ENCODE measurements at places on chromosomes 7 and 10. TPM values are rescaled to one million over a fixed set of nuclear protein-coding genes. Genes with fewer than 3 reads are reported as not detected.

- H3K27ac ChIP-seq, result no peak overlapping the region
- H3K27me3 ChIP-seq, result no peaks in the 10 kb centered on the region
- H3K4me1 ChIP-seq, result peaks cover 12% of the 10 kb centered on the region
- H3K36me3 ChIP-seq, result peaks cover 87% of the 10 kb centered on the region
These were observed 28.0 kb downstream of the SIRT1 start for GRCh38 chr10:67912331-67912946.

DNA sequence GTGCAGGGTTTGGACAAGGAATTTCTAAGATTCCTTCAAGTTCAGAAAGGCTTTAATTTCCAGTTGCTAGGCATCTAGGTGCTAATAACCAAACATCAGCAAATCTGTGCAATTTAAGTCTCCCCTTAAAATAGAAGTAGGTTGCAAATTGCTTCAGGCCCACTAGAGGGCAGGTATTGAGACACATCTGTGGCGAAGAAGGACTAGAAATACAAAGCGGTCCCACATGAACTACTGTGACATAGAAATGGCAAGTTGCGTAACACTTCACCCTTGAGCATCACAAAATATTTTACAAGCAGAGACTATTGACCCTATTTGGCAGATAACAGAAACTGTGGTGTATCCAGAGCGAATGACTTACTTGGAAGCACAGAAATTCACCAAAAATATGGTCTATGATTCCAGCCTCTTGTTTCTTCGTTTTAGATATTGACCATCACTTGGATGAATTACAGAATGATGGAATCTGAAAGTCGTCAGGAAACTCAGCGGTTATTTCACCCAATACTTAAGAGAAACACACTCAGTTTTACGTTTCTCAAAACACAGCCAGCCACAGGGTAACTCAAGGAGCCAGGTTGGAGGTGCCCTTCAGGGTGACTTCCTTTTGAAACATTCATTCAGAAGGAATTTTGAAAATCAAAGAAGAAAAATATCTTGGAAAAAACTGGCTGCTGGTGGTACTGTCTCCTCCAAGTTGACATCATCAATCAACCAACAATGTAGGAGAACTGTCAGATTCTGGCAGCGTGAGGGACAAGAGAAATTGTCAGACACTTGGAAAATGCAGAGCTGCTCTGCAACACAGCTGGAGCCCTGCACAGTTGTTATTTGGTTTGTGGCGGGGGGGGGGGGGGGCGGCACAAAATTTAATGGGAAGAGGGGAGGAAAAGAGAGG lies 256.3 kb upstream of the MINDY3 start:
- DNase-seq, result peak; percentile 60
- H3K36me3 ChIP-seq, result no peaks in the 10 kb centered on the region
- H3K4me1 ChIP-seq, result no peaks in the 10 kb centered on the region

GRCh38 chr10:2955064-2955463 lies 112.3 kb upstream of the PFKP start:
- H3K4me3 ChIP-seq, result no peak overlapping the region

- H3K4me1 ChIP-seq, result no peaks in the 10 kb centered on the region
- no peak for DNase-seq
- H3K27me3 ChIP-seq, result peaks cover 36% of the 10 kb centered on the region
These were observed 533.0 kb upstream of the GALNT17 start for GRCh38 chr7:70598976-70599375.

DNA sequence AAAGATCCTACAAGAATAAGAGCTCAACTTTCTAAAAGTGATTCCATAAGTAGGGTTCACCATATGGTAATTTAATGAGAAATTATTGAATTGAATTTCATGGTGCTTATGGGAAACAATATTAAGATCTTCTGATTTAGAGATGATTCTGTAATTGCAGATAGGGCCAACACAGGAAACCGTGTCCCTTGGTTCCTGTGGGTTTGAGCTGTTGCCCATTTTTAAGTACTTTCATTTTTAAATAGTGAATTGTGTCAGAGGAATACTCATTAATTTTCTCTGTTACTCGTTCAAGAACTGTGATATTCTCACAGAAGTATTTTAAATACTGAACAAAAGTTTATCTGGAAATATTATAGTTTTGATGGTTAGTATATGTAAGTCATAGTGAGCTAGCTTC lies 129.2 kb downstream of the SRI start:
- no peak overlapping the region for H3K27ac ChIP-seq
- DNase-seq, result no peak
- no peaks in the 10 kb centered on the region for H3K27me3 ChIP-seq
- peaks cover 26% of the 10 kb centered on the region for H3K4me1 ChIP-seq
- H3K36me3 ChIP-seq, result no peaks in the 10 kb centered on the region

GRCh38 chr7:4242706-4243105 lies 439.4 kb upstream of the FOXK1 start:
- no peak for DNase-seq
- H3K4me1 ChIP-seq, result no peaks in the 10 kb centered on the region
- no peaks in the 10 kb centered on the region for H3K27me3 ChIP-seq
- H3K27ac ChIP-seq, result no peak overlapping the region

GRCh38 chr10:129402459-129402858 lies 64.6 kb upstream of the MGMT start:
- no peaks in the 10 kb centered on the region for H3K27me3 ChIP-seq
- H3K27ac ChIP-seq, result no peak overlapping the region
- no peak for DNase-seq
- no peak overlapping the region for H3K4me3 ChIP-seq

DNA sequence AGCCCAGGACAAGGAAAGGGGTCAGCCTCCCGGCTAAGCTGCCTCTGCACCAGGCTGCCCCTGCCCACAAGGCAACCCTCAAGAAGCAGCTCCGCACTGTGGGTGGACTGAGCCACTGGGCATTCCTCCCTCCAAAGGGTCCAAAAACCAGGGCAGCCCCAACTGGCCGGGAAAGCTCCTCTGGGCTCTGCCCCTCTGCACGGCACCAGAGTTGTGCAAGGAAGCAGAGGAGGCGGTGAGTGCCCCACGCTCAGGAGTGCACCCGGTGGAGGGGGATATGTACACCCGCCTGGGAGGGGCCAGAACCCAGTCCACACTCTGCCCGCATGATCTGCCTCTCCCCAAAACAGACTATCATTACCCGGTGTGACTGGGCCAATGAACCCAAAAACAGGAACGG lies 43.8 kb downstream of the PTPRN2 start:
- H3K27ac ChIP-seq, result no peak overlapping the region
- H3K4me3 ChIP-seq, result no peak overlapping the region
- no peaks in the 10 kb centered on the region for H3K36me3 ChIP-seq
- no peaks in the 10 kb centered on the region for H3K27me3 ChIP-seq
- no peak for DNase-seq

- no peaks in the 10 kb centered on the region for H3K36me3 ChIP-seq
- no peak overlapping the region for H3K4me3 ChIP-seq
- DNase-seq, result no peak
- no peak overlapping the region for H3K27ac ChIP-seq
- no peaks in the 10 kb centered on the region for H3K27me3 ChIP-seq
These were observed 32.7 kb upstream of the SH2D4B start for GRCh38 chr10:80504897-80505465.

DNA sequence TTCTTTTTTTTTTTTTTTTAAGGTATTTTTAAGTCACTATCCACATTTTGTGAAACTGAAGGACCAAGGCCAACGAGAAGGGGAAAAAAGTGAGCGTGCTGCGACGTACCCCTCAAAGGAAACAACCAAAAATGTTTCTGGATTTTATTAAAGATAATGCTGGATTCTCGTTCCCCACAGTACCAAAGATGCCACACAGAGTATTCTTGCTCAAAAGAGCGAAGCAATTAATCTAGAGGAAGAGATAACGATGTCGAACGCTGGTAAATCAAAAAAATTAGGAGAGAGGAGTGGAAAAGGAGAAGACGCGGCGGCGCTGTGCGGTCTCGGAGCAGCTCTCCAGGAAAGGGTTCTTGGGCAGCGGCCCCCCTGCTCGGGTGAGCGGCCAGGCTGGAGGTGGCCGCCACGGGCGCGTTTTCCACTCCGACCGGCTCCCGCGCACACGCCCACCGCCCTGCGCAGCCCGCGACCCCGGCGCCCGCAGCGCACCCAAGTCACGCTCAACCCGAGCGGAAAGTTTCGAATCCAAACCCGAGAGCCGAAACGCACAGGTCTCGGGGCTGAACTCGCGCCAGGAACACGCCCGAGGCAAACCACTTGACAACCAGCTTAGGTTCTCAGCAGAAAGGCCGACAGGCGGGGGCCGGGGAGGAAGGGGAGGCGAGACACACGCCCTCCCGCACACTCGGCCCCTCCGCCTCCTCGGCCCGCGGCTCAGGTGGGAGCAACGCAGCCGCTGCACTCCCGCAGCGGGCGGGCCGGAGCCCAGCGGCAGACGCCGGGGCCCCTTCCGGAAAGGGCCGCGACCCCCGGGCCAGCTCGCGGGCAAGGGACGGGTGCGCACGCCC lies 989 bp downstream of the SRPK2 start:
- DNase-seq, result peak; percentile 74
- H3K27me3 ChIP-seq, result no peaks in the 10 kb centered on the region
- peaks cover 2% of the 10 kb centered on the region for H3K36me3 ChIP-seq

GRCh38 chr10:12357525-12358151 lies 8.3 kb downstream of the CAMK1D start:
- H3K36me3 ChIP-seq, result no peaks in the 10 kb centered on the region
- H3K27ac ChIP-seq, result no peak overlapping the region
- H3K4me3 ChIP-seq, result no peak overlapping the region
- DNase-seq, result no peak

- H3K4me3 ChIP-seq, result no peak overlapping the region
- no peak overlapping the region for H3K27ac ChIP-seq
- H3K36me3 ChIP-seq, result no peaks in the 10 kb centered on the region
- H3K27me3 ChIP-seq, result no peaks in the 10 kb centered on the region
- H3K4me1 ChIP-seq, result no peaks in the 10 kb centered on the region
These were observed 302.0 kb downstream of the ETV1 start for GRCh38 chr7:13687500-13687899.

- no peaks in the 10 kb centered on the region for H3K4me1 ChIP-seq
- no peak overlapping the region for H3K4me3 ChIP-seq
These were observed 257.6 kb upstream of the PHYHIPL start for GRCh38 chr10:58918887-58919286.

DNA sequence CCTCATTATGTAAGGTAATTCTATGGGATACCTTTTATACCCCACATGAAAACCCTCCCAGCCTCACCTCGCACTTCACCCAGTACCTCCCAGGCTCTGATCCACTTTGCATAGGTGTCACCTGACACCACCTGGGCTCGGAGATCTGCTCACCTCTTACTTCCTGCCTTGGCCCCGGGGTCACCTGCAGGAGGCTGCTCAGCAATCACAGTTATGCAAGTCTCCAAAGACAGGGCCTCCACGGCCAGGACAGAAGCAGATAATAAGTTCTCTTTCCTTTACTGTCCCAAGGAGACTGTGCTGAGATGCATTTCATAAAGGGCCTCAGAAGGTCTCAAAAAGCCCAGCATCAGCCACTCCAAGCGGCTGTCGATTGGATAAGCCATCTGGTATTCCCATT lies 112.4 kb upstream of the PPP2R2D start:
- H3K27ac ChIP-seq, result no peak overlapping the region
- no peaks in the 10 kb centered on the region for H3K36me3 ChIP-seq
- H3K4me1 ChIP-seq, result no peaks in the 10 kb centered on the region
- H3K27me3 ChIP-seq, result no peaks in the 10 kb centered on the region
- H3K4me3 ChIP-seq, result no peak overlapping the region

GRCh38 chr10:51023636-51024035 lies 50.7 kb upstream of the PRKG1 start:
- no peaks in the 10 kb centered on the region for H3K36me3 ChIP-seq
- no peaks in the 10 kb centered on the region for H3K4me1 ChIP-seq
- no peak for DNase-seq
- H3K4me3 ChIP-seq, result no peak overlapping the region
- no peak overlapping the region for H3K27ac ChIP-seq

The SVOPL gene
- total RNA-seq, result not detected

The STX1A gene
- total RNA-seq, result 47.1 TPM

The CAMK2B gene
- 0.13 TPM for total RNA-seq

The PTF1A gene
- not detected for total RNA-seq

The SPDYE2 gene
- total RNA-seq, result not detected

The PTPRN2 gene
- total RNA-seq, result 0.11 TPM

The MSMB gene
- total RNA-seq, result not detected

The SRRM3 gene
- total RNA-seq, result 1.7 TPM
